ENCODE measurements at places on chromosomes 5 and 9.

- ATAC-seq: no peak
Observed at GRCh38 chr9:126628969-126629674, 15.4 kb downstream of the LMX1B start.

GRCh38 chr5:59348189-59348588, 545.3 kb downstream of the PDE4D start:
- ATAC-seq: no peak

DNA sequence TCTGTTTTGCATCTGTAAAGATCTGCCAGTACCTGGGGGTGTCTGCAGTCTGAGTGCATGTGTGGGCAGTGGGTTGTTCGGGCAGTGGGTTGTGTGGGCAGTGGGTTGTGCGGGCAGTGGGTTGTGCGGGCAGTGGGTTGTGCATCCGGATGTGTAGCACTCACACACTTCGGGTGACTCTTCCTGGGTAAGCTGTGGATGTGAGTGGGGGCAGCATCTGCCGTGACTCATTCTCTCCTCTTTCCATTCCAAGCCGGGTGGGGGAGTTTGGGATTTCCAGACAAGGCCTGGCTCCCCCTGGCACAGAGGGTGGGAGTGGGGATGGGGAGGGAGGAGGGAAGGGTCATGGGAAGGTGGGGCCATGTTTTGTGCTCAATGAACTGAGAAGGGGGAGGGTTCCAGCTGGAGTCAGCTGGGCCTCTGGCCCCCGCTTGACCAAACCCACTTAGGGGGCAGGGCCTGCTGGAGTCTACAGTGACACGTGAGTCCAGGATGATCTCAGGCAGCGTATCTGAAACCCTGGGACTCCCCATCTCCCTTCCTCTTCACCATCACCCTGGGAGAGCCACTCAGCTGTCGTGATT, 8.3 kb downstream of the CRB2 start:
- ATAC-seq: no peak

GRCh38 chr9:93296889-93297480, 113.0 kb downstream of the WNK2 start:
- no peak for ATAC-seq

DNA sequence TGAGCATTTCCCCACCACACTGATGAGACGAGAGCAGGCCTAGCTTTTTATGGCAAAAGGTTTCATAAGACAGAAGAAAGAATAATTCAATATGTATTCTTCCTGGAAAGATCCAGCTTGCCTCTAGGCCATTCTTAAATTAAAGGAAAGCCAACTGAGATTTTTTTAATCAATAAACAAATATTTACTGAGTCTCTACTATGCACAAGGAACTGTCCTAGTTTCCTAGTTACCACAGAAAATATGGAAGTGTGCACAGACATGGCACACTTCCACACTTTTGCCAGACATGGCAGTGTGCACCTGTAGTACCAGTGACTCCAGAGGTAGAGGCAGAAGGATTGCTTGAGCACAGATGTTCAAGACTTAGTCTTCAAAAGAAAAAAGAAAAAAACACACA, 281.0 kb downstream of the CETN3 start:
- ATAC-seq: no peak

GRCh38 chr5:175478384-175479124, at the start of gene SFXN1:
TSS of gene SFXN1 (plus strand) at chr5:175478560. CDS start at chr5:175492104, 13,544 bp downstream.
- peak; percentile 85 for ATAC-seq

DNA sequence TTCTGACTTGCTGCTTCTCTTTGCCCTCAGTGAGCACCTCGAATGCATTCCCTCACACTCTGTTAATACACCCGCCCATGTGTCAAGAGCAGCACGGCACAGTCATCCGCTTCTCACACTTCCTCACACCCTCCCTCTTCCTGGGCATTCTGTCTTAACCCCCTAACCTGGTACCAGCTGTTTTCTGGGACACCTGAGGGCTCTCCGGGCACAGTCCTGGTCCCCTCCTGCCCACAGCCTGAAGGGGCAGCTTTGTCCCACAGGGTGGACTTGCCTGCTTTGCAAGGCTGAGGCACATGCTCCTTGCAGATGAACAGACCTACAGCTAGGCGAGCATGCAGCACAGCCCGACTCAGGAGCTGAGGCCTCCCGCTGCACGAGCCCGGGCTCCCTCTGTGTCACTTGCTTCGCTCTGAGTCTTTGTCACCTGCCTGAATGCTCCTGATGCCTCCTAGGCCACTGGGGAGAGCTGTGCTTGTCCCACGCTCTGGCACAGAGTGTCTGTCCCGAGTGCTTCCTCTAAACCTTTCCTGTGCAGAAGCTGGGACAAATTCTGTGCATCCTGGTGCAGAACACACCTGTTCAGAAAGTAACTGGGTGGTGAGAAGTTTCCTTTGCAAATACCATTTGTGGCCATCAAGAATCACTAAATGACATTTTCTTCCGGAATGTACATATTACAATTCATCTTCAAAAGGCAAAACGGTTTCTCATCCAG, 47.8 kb downstream of the AHRR start:
- ATAC-seq: no peak

GRCh38 chr5:3186156-3186555, 409.5 kb upstream of the IRX1 start:
- no peak for ATAC-seq

- no peak for ATAC-seq
Observed at GRCh38 chr9:93471124-93471523, 17.7 kb upstream of the FAM120AOS start.

DNA sequence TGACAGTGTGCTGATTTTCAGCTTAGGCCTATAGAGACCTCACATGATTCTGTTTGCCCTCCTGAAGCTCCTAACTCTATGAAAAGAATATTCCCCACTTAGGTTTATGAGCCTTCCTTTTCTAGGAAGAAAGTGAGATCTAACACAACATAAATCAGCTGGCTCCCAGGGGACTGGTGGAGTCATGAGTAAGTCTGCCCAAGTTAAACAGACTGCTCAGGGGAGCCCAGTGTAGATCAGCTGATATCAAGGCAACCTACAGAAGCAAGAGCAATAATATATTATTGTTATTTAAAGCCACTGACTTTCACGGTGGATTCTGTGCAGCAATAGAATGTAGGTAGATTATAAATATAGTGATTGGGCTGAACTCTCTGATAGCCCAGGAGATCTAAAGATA, 1978.6 kb upstream of the CDH6 start:
- no peak for ATAC-seq

GRCh38 chr9:116998305-116998704, 311.2 kb downstream of the TRIM32 start:
- no peak for ATAC-seq

DNA sequence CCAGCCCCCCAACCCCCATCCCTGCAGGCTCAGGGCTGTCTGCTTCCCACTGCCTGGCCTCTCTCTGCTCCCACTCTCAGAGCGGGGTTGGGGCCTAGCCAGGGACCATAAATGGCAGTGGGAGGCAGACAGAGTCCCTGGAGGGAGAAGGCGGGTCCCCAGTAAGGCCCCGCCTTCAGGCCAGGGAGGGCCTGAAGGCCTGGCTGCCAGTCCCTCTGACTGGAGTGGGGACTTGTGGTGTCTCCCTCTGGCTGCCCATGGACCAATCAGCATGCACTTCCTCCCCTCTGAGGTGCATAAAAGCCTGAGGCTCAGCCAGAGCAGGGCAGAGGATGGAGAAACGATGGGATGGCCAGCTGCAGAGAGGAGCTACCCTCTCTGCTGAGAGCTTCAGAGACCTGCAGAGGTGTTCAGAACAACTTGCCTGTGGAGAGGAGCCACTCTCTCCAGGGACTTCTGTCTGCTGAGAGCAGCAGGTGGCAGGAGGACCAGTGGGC, 2.7 kb upstream of the BTNL9 start:
- no peak for ATAC-seq

DNA sequence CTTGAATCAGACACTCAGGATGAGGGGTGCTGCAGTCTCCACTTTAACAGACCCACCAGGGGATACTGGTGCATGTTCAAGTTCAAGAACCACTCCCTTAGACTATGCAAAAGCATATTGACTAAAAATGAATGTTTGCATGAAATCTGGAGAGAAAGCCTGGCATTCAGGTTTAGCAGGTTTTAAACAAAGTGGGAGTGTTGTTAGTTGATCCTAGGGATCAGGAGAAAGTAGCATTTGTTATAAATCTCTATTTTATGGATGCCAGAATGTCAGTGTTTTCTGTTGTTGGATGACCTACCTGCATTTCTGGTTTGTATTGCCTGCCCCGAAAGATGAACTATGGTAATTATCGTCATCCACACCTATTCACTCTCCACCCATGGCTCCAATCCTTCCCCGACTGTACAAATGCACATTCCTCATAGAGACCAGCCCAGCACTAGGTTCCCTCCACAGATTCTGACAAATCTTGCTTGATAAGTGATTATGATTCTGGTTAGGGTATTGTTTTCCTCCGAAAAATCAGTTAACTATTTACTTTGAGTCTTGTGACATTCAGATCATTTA, 17.2 kb downstream of the TMEM252 start:
- ATAC-seq: peak; percentile 78

DNA sequence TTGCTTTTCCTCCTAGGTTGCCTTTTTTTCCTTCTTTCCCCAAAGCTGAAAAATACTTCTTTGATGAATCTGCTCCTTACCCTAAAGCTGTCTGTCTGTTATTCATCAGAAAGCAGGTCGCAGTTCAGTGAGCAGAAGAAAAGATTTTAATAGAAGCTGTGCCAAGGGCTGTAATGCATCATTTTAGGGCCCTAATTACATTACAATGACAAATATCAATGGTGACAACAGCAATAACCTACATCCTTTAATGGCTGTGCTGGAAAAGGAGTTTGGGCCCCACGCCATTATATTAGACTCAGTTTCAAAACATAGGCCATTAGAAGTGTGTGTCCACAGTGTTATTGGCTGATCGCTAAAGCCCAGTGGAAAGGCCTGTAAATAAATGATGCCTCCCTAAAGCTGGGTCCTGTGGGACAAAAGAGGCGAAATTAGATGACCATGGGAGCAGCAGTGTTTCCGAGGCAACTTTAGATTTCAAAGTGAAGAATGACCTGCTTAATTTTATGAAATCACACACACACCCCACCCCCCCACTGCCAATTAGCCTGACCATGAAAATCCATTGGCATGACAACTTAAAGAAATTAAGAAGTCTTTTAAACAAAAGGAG, 38.4 kb downstream of the TLE4 start:
- ATAC-seq: no peak

DNA sequence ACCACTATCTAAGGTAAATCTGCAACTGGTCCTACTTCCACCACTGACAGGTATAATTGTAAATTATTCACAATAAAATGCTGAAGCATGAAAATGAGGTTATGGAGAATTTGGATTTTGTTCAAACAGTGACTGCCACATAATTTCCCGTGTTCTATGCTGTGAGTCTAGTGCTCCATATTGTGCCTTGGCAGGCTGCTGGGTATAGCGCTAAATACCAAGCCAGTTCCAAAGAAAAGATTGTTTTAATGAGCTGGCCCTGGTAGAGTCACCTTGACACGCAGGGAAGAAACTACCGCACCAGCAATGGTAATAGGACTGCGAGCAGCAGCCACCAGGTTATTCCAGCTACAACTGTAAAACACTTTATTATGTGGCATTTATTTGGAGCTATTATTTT, 30.4 kb downstream of the PSMB7 start:
- no peak for ATAC-seq

DNA sequence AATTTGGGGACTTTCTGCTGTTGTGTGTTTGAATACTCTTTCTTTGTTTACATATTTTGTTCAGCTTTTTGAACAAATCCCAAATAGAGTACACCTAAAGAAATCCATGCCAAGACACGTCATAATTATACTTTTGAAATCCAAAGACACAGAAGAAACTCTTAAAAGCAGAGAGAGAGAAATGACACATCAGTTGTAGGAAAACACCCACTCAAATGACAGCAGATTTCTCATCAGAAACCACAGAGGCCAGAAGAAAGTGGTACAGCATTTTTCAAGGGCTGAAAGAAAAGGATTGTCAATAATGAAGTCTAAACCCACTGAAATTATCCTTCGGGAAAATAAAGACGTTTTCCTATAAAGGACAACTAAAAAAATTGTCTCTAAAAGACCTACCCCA, 378.6 kb downstream of the GADD45G start:
- no peak for ATAC-seq

- ATAC-seq: no peak
Observed at GRCh38 chr9:7456377-7456776, 343.2 kb downstream of the DMAC1 start.

DNA sequence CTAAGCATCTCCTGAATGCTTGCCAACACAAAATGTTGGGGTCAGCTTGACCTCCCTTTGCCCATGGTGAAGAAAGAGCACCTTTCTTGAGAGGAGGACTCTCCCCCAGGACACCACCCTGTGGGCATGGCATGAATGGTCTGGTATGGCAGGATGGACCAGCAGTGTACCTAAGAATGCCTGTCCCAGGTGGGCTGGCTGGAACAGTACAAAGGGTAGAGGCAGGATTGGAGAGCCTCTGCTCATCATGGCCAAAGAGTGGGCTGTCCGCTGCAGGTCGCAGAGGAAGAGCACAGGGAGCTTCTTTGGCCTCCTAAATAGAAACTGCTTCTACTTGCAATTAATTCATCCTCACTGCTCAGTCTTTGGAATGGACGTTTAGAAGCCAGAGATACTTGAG, 131.6 kb upstream of the OSMR start:
- ATAC-seq: no peak

- ATAC-seq: no peak
Observed at GRCh38 chr5:151935135-151935695, 10.6 kb upstream of the GLRA1 start.

- no peak for ATAC-seq
Observed at GRCh38 chr5:68403301-68403700, 187.7 kb downstream of the PIK3R1 start.

DNA sequence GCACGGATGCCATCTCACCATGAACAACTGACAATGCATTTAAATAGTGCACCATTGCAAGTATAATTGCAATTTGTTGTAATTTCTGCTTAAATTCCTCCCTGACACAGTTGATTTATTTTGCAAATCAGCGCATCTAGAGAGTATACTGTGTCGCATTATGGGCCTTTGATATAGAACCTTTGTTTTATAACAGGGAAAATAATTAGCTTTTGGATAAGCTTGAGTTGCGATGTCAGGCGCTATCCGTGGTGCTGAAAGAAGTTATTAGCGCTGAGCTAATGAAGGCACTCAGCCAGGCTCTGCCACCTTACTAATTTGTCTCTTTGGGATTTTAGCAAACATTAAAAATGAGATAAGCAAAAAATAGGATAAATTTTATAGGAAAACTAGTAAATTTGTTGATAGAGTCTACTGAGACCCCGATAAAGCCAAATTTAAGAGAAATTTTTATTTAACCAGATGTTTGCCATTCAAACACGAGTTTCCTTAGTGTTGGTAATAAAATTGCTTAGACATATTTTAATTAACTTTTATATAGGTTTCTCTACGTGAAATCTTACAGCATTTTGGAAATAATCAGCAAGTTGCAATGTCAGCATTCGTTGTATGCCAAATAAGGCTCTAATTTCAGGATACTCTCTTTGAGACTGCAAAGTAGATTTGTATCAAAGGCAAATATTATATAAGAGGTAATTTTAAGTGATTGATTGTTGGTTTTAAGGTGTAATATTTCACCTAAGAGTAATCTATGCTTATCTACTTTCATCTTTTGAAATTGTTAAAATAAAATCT, 355.5 kb downstream of the TLR4 start:
- ATAC-seq: no peak

Measured in esophagus mucosa (tissue), 1 donor.